ENCODE measurements at places on chromosomes 5 and 9.

GRCh38 chr5:126594748-126595485 lies at the start of gene ALDH7A1:
ALDH7A1 (minus strand) TSS chr5:126595219; CDS start chr5:126595198, 21 bp downstream.
- peak; percentile 97 for DNase-seq

DNA sequence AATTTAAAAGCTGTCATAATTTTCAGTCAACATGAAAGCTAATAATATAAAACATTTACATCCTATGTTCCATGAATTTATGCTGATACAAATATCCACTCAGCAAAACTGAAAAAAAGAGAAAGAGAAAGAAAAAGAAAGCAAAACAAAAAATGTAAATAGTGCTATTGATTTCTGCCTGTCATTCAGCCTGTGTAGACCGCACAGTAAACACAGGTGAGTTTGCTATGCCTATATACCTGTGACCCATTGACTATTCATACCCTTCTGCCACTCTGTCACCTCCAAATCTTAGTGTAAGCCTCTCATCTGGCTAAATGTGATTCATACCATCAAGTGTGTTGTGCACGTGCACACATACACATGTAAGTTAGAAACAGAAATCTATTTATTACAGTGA lies 359.0 kb upstream of the RORB start:
- DNase-seq: no peak

GRCh38 chr9:92668746-92669526 lies 995 bp downstream of the IPPK start:
- peak; percentile 25 for DNase-seq

GRCh38 chr5:3002230-3002629 lies 250.8 kb upstream of the IRX2 start:
- no peak for DNase-seq

- DNase-seq: no peak
These were observed 188.3 kb downstream of the GRIA1 start for GRCh38 chr5:153678617-153679329.

DNA sequence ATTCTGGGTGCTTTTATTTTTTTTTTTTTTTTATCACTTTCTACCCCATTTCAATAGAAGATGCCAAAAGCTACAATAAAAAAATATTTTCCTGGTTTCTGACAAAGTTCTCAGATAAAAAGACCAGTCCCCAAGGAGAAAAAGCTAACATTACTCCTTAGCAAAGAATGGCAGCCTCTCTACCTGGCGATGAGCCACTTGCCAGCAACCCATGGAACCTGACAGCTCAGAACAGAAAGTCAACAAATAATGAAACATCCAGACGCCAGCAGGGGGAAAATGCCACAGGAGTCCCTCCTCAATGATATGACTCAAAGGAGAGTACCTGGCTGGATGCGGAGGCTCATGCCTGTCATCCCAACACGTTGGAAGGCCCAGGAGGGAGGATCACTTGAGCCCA lies 123.2 kb downstream of the MYO10 start:
- peak; percentile 82 for DNase-seq

DNA sequence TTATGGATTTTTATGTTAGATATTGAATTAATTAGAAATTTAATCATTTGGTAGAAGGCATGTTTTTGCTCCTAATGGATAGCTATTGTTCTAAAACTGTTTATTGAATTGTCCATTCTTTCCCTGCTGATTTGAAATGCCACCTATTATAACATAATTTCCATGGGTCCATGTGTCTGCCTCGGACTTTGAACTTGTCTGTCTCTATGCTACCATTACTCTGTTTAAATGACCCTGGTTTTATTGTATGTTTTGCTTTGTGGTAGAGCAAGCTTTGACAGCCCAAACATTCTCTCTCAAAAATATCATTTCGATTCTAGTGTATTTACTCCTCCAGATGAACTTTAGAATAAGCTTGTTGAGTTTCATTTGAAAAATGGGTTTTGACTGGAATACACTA lies 120.6 kb downstream of the ARHGEF28 start:
- no peak for DNase-seq

- peak; percentile 31 for DNase-seq
These were observed 31.8 kb downstream of the SPATA31C2 start for GRCh38 chr9:88106492-88106891.

DNA sequence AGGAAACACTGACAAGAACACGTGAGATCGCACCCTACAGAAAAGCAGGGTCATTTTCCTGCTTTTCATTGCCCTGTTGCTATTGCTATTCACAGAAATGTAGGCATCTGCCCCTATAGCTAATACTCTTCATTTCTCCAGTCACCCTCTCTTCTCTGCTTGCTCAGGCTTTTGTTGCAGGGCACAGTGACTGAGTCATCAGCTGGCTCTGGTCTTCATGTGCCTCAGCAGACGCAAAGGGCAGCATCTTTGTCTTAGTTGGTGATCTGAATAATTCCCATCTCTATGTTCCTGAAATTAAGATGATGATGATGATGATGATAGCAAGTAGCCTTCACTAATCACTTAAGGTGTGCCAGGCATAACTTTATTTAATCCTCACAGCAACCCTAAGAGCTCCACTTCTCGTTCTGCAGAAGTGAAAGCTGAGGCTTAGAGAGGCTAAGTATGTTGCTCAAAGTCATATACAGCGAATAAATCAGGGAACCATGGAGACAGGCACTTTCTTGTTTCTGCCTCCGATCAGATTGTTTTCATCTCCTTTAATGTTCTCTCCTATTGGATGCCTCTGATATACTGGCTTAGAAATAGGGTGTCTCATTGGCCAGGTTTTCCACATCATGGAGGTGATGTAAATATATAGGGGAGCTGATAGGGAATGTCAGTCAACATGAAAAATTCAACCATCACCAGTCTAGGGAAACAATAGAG lies 133.0 kb upstream of the STK32A start:
- DNase-seq: no peak

- DNase-seq: no peak
These were observed 124.9 kb upstream of the RUSC2 start for GRCh38 chr9:35364817-35365585.

GRCh38 chr9:136531186-136531903 lies 14.5 kb downstream of the NOTCH1 start:
- DNase-seq: no peak

DNA sequence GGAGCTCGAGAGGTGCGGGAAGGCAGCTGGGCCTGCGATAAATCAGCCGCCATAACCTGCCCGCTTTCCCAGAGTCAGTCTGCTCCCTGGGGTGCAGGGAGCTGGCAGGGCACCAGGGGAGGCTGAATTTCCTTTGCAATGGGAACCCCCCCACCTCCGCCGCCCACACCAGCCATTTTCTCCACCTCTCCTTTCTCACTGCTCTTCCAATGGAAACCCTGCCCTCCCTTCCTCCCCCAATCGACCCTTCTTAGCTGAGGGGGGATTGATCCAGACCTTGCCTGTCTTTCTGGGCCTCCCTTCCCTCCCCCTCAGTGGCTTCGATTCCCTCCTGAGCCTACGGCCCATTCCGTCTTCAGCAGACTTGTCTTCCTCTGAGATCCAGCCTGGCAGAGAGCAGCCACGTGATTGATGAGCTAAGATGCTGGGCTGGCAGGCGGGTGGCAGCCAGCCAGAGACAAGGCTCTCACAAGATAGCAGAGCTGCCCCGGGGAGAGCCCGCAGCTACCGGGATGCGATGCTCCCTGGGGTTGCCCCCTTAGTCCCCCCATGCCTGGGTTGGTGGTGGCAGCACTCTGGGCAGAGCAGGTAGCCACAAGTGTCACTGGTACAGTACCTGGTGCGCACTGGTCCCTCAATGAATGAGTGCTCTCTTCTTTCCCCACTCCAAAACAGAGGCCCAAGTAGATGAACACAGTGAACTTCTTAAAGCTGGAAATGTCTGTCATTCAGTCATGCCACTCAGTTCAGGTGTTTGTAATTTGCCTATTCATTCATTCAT lies 53.7 kb upstream of the FABP6 start:
- DNase-seq: peak; percentile 22

DNA sequence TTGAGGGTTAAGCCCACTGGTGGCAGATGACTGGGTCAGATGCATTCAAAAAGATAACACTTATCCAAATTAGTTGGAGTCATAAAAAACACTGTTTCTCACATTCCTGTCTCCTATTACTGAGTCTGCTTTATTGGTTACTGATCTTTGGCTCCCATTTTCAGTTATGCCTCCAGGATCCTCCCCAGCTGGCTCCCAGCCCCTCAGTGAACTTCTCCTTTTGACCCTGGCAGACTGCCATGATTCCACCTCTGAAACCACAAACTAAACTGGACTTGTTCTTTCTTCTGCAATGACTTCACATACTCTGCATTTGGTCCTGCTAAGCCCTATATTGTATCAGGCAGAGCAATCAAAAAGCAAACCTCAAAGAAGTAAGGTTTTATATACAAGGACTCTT lies 860.8 kb upstream of the DMAC1 start:
- peak; percentile 69 for DNase-seq

- peak; percentile 26 for DNase-seq
These were observed 26.8 kb downstream of the NIPAL4 start for GRCh38 chr5:157486861-157487260.

- DNase-seq: no peak
These were observed 1.2 kb upstream of the ABO start for GRCh38 chr9:133276001-133276884.

DNA sequence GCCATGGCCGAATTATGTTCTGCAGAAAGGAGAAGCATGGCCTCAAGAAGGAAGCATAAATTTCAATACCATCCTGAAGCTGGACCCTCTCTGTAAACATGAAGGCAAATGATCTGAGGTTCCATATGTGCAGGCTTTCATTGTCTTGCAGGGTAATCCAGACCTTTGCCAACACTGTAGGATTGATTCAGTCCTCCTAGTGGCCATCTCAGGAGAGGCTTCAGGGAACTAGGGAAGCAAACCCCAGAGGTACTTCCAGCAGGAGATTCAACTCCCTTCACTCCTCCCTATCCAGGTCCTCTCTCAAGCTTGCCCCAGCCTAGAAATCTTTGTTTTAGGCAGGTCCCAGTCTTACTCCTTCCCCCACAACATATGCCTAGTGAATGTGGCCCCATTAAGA lies 99.3 kb upstream of the HCN1 start:
- DNase-seq: no peak

GRCh38 chr5:152855441-152855840 lies 450.4 kb upstream of the NMUR2 start:
- DNase-seq: no peak

DNA sequence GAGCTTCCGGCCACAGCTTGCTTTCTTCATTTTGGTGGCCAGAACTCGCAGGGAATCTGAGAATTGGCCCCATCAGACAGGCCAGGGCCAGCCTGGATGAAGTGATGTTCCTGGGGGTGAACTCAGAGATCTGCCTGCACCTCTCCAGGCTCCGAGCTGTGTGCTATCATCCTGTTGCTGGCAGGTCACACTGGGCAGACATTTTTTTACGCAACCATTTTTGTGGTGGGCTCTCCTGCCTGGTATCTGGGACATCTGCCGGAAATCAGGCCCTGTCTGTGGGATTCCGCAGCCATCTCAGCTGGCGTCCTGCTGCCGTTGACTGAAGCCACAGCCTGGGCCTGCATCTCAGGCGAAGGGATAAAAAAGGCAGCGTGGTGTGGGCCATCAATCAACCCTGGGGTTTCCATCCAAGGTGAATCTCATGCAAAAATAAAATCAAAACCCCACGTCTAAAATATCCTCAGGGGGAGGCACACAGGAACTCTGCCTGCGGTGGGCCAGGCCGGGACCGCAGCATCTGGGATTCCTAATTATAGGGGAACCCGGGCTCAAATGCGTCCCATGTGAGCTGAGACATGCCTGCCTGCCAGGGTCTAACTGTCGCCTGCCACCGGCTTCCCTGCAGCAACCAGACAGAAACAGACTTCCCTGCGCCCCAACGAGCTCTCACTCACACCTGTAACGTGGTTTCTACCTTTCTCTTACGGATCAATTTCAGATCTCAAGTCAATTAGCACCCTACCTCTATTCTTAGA lies 174.3 kb downstream of the SYK start:
- DNase-seq: no peak

- no peak for DNase-seq
These were observed 214.3 kb downstream of the C9orf50 start for GRCh38 chr9:129406278-129407225.

- DNase-seq: no peak
These were observed 79.6 kb downstream of the MYO10 start for GRCh38 chr5:16856531-16856930.

DNA sequence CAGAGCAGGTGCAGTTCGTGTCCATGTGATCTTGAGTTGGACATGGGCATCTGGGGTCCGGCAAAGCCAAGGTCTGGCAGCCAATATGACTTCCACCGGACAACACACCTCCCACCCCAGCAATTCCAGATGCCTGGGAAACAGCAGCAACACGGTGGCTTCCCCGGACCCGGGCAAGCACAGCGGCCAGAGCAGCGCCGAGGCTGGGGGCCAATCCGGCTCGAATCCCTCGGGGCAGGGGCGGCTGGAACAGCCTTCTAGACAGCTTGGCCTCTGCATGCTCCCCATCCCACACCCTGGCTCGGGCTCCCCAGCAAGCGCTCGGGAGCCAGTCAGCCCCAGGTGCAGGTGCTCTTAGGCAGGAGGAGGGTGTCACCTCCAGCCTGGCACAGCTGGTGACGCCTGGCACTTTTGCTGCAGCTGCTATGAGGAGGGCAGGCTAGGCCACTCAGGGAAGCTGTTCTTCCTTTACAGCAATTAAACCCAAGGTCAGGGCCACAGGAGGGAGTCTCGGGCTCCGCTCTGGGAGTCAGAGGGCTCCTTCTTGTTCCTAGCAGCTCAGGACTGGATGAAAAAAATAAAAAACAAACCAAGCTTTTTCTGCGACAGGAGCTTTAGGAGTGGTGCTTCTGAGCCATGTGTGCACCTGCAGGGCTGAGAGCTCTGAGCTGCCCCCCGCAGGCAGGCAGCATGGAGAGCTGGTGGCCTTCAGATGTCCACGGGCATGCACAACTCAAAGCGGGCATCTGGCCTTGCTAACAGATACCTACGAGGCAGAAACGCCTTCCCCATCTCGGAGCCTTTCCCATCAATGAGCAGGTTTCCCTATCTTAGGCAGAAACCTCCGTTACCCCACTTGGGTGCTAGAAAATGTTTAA lies 28.2 kb downstream of the DBH start:
- DNase-seq: no peak

- no peak for DNase-seq
These were observed 32.2 kb downstream of the SPOCK1 start for GRCh38 chr5:137466889-137467288.

- no peak for DNase-seq
These were observed 72.7 kb downstream of the CAST start for GRCh38 chr5:96734871-96735325.

- no peak for DNase-seq
These were observed 1.8 kb downstream of the PDLIM4 start for GRCh38 chr5:132259069-132259851.

DNA sequence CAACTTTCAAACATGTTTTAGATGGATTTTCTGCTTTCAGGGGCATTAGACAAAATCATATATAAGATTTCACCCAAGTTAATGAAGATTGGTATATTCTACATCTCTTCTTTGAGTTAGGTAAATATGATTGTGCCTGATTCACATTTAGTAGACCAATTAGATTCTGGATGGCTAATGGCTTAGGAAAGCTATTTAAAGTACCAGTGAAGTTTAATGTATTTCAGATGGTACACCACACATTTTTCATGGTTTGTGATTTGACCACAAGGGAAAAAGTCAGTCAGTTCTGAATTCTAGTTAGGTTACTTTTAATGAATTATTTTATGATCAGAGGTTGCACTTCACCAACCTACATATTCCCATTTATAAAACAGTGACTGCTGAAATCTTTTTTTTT lies 409.7 kb downstream of the ADGRV1 start:
- DNase-seq: no peak
